ENCODE measurements at places on chromosomes 13 and 19.

GRCh38 chr13:99339736-99340397, 32.7 kb upstream of the GPR183 start:
- no peak overlapping the region for H3K4me3 ChIP-seq
- no peak for ATAC-seq
- H3K4me1 ChIP-seq = no peaks in the 10 kb centered on the region
- H3K36me3 ChIP-seq = peaks cover 53% of the 10 kb centered on the region
- H3K27me3 ChIP-seq = no peaks in the 10 kb centered on the region
- no peak overlapping the region for H3K27ac ChIP-seq

GRCh38 chr13:107296804-107297203, 728.9 kb upstream of the ARGLU1 start:
- no peak overlapping the region for H3K4me3 ChIP-seq
- H3K27ac ChIP-seq = no peak overlapping the region
- H3K36me3 ChIP-seq = no peaks in the 10 kb centered on the region
- H3K4me1 ChIP-seq = no peaks in the 10 kb centered on the region
- ATAC-seq = no peak

GRCh38 chr19:54137699-54138488, at the start of gene CNOT3:
Gene CNOT3, plus strand, starts transcription at chr19:54137762. Its CDS starts 5,217 bp downstream, at chr19:54142979.
- peak within 1 kb of the TSS; percentile 100 for H3K4me3 ChIP-seq
- peaks cover 2% of the 10 kb centered on the region for H3K4me1 ChIP-seq
- ATAC-seq = no peak
- peak within 1 kb of the TSS; percentile 100 for H3K27ac ChIP-seq
- H3K27me3 ChIP-seq = no peaks in the 10 kb centered on the region

GRCh38 chr19:5932609-5933262, 18.7 kb downstream of the CAPS start:
- H3K4me1 ChIP-seq = peaks cover 71% of the 10 kb centered on the region
- no peaks in the 10 kb centered on the region for H3K36me3 ChIP-seq
- no peak overlapping the region for H3K27ac ChIP-seq

DNA sequence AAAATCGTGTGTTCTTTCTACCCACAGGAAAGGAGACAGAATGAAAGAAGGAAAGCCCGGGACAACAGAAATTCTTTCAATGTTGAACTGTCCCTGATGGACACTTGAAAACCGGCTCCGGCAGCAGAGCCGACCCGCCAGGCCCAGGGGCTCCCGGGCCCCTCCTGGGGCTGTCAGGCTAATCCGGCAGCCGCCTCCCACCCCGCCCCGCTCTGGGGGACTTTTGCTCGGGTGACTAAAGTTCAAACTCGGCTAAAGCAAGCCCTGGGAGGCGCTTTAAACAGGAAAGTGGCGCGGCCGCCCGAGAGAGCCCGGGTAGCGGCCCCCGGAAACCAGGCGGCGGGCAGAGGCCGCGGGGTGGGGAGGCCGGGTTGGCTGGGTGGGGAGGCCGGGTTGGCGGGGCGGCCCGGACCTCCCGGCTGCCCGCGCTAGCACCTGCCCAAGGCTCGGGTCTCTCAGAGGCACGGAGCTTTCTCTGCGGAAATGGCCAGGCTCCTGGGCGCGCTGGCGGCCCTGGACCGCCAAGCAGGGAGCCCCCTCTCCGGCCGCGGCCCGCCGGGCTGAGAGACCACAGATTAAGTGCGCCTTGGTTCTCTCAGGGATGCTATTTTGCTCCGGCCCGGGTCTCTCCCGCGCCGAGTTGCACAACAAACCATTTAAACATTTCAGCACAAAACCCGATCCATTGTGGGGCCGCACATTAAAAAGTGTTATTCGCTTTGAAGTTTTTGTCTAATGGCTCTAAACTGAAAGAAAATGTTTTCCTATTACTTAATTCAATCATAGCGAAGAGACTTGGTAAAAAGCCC, 2.6 kb upstream of the GSX1 start:
- H3K36me3 ChIP-seq = no peaks in the 10 kb centered on the region
- ATAC-seq = no peak
- no peak overlapping the region for H3K27ac ChIP-seq
- H3K4me3 ChIP-seq = peak overlapping the region; percentile 35
- H3K4me1 ChIP-seq = peaks cover 35% of the 10 kb centered on the region
- peaks cover 98% of the 10 kb centered on the region for H3K27me3 ChIP-seq

- ATAC-seq = no peak
- H3K36me3 ChIP-seq = no peaks in the 10 kb centered on the region
- H3K4me3 ChIP-seq = no peak overlapping the region
Observed at GRCh38 chr13:72316716-72317115, 410.7 kb downstream of the MZT1 start.

GRCh38 chr13:113854238-113855011, 9.5 kb downstream of the GAS6 start:
- peak; percentile 52 for ATAC-seq
- no peaks in the 10 kb centered on the region for H3K27me3 ChIP-seq
- H3K4me1 ChIP-seq = peaks cover 91% of the 10 kb centered on the region
- peak overlapping the region; percentile 73 for H3K27ac ChIP-seq
- H3K36me3 ChIP-seq = peaks cover 3% of the 10 kb centered on the region

GRCh38 chr13:24520733-24521132, 8.2 kb upstream of the PARP4 start:
- no peak overlapping the region for H3K27ac ChIP-seq
- no peaks in the 10 kb centered on the region for H3K4me1 ChIP-seq
- no peak for ATAC-seq
- H3K36me3 ChIP-seq = no peaks in the 10 kb centered on the region

- H3K27ac ChIP-seq = peak overlapping the region; percentile 89
- H3K4me1 ChIP-seq = peaks cover 42% of the 10 kb centered on the region
- H3K27me3 ChIP-seq = no peaks in the 10 kb centered on the region
- no peak for ATAC-seq
- peak overlapping the region; percentile 73 for H3K4me3 ChIP-seq
Observed at GRCh38 chr19:18637673-18638630, 1.1 kb downstream of the KLHL26 start.

DNA sequence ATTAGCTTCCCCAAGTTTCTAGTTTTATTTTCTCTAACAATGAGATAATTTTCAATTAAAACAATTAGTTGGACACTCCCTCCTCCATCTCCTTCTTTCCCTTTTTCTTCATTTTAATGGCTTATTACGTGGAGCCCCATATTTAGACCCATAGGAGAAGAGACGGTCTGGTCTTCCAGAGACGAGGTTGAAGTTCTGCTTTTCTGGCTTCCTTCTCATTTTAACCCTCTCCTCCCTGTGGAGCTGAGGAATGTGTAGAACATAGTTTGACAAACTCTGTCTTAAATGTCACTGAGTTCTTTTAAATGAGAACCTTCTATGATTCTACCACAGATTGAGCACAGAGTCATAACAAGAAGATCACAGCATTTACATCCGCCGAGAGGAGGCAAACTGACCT, 86.8 kb downstream of the EDNRB start:
- H3K27ac ChIP-seq = no peak overlapping the region
- no peaks in the 10 kb centered on the region for H3K27me3 ChIP-seq
- no peak overlapping the region for H3K4me3 ChIP-seq

- peaks cover 23% of the 10 kb centered on the region for H3K4me1 ChIP-seq
- H3K4me3 ChIP-seq = no peak overlapping the region
- H3K27ac ChIP-seq = no peak overlapping the region
Observed at GRCh38 chr19:40517248-40517647, 50.4 kb downstream of the SPTBN4 start.

- H3K36me3 ChIP-seq = peaks cover 52% of the 10 kb centered on the region
- no peaks in the 10 kb centered on the region for H3K27me3 ChIP-seq
- no peak overlapping the region for H3K4me3 ChIP-seq
- H3K27ac ChIP-seq = no peak overlapping the region
- no peaks in the 10 kb centered on the region for H3K4me1 ChIP-seq
Observed at GRCh38 chr13:36850790-36851438, 31.9 kb downstream of the RFXAP start.

GRCh38 chr13:111033172-111034130, 81.7 kb upstream of the ARHGEF7 start:
- no peaks in the 10 kb centered on the region for H3K4me1 ChIP-seq
- H3K36me3 ChIP-seq = no peaks in the 10 kb centered on the region
- H3K27me3 ChIP-seq = peaks cover 17% of the 10 kb centered on the region

GRCh38 chr19:6286676-6287075, 6.9 kb upstream of the MLLT1 start:
- no peaks in the 10 kb centered on the region for H3K4me1 ChIP-seq
- H3K27me3 ChIP-seq = no peaks in the 10 kb centered on the region

DNA sequence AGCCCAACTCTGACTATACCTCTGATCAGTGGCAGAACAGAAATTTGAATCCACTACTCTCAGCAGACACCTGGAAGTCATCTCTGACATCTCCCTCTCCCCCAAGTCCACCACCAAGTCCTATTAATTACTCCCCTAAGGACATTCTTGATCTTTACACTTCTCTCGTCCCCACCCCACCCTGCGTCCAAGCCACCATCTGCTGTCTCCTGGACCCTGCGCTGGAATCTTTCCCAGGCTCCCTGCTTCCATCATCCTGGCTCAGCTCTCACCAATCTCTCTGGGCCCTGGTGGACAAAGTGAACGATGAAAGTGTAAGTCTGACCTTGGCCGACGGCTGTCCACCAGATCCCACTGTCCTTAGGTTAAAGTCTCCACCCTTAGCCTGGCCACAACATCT, 145.6 kb upstream of the GJB6 start:
- ATAC-seq = no peak
- H3K36me3 ChIP-seq = no peaks in the 10 kb centered on the region
- H3K27ac ChIP-seq = no peak overlapping the region
- no peak overlapping the region for H3K4me3 ChIP-seq

DNA sequence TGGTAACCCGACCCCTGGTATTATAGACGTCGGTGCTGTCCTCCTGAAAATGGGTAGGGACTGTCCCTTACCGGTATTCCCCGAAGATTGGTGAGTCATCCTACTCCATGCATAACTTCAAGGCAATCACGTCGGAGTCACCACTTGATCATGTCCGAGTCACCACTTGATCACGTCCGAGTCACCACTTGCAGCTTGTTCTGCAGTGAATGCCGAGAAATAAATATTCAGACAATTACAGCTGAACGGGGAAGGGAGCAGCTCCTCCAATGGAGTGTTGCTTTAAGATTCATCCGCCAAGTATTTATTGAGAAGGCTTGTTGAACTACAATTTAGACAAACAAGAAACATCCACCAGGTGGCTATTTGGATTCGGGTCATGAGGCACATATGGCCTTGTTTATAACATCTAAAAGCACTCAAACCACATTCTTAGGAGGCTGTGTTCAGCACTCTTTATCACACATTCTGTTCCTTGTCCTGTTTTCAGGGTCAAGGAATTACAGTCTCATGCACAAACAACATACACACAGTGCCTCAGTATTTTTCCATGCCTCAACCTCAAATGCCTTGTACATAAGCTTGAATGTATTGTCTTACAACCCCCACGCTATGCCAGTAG, 43.1 kb downstream of the ZNF726 start:
- H3K27me3 ChIP-seq = no peaks in the 10 kb centered on the region
- no peak overlapping the region for H3K4me3 ChIP-seq
- H3K36me3 ChIP-seq = no peaks in the 10 kb centered on the region
- H3K27ac ChIP-seq = no peak overlapping the region
- no peak for ATAC-seq

- no peak for ATAC-seq
- no peaks in the 10 kb centered on the region for H3K27me3 ChIP-seq
- no peak overlapping the region for H3K27ac ChIP-seq
- H3K36me3 ChIP-seq = no peaks in the 10 kb centered on the region
- H3K4me1 ChIP-seq = no peaks in the 10 kb centered on the region
Observed at GRCh38 chr13:74904556-74904955, 577.4 kb downstream of the TBC1D4 start.

- H3K27me3 ChIP-seq = no peaks in the 10 kb centered on the region
- no peaks in the 10 kb centered on the region for H3K36me3 ChIP-seq
- ATAC-seq = no peak
- H3K27ac ChIP-seq = no peak overlapping the region
- H3K4me1 ChIP-seq = peaks cover 42% of the 10 kb centered on the region
Observed at GRCh38 chr13:76641056-76641455, 245.1 kb downstream of the KCTD12 start.

- H3K27me3 ChIP-seq = no peaks in the 10 kb centered on the region
- no peak for ATAC-seq
- no peak overlapping the region for H3K27ac ChIP-seq
- no peaks in the 10 kb centered on the region for H3K36me3 ChIP-seq
Observed at GRCh38 chr13:106357198-106357597, 178.3 kb downstream of the EFNB2 start.

All from gastroesophageal sphincter (tissue), 4 donors.